Fibroblast of pulmonary artery (primary cell): ENCODE measurements at places on chromosomes 16 and 17.

DNA sequence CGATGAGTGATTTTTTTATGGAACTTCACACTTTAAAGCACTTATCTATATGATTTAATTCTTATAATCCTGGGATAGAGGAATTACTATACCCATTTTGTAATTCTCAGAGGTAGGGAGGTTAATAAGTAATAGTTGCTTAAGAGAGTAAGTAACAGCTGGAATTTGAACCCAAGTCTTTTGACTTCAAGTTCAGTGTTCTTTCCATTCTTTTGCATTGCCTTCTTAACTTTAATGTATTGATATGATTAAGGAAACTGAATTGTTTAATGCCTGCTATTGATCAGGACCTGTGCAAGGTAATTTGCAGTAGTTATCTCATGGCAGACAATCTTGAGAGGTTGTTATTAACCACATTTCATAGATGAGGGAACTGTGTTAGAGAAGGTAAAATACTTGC, 78.5 kb downstream of the TUBD1 start:
- no peak for DNase-seq

DNA sequence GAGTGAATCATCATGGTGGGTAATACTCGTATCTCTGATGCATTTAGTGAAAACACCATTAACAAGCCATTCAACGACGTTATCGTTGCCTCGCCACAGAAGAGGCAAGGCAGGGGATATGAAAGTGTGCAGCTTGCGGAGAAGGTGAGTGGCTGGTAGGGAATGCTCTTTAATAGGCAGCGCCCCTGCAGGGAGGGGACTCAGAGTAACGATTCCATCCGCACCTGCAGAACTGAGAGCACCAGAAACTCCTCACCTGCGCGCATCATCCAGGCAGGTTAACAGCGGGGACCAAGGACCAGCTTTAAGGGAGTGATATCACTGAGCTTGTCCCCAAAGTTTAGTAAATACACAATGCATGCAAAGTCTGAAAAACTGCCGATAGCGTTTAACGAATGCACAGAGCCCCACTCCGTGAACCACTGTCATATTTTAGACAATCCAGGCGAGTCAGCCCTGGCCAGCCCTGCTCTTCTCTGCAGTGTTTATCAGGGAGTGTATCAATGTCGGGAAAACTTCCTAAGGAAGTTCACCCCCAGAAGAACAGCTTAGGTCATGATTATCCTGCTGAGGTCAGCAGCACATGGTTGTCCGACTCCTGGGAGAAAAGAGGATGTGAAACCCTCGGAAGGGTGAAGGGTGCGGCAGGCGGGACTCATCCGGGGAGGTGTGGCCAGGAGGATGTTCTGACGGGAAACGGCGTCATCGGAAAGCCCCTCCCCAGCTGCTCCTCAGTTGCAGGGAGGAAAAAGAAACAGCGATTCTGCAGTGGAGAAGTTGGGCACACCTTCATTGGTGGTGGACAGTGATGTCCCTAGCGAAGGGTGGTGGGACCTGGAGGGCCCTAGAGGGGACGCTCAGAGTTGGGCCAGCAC, 68.5 kb upstream of the DNAH17 start:
- peak; percentile 59 for DNase-seq

DNA sequence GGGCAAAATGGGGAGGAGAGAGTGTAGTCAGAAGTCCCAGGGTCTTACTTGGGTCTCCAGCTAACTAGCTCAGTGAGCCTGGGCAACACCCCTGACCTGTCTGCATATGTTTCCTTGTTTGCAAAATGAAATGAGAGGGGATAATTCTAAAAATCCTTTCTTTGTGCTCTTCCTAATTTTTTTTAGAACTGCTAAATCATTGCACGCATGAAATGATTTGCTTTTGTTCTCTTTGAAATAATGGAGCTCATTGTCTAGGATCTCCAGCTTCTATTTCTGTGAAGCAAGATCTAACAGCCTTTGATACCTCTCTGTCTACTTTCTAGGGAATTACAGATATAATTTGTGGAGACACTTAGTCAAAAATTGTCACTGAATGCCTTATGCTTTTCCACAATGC, 181.3 kb downstream of the CDH13 start:
- no peak for DNase-seq

GRCh38 chr17:57487573-57487972, 231.2 kb downstream of the MSI2 start:
- DNase-seq, result no peak

- no peak for DNase-seq
Measured at GRCh38 chr17:45910667-45911066, 16.3 kb downstream of the MAPT start.

DNA sequence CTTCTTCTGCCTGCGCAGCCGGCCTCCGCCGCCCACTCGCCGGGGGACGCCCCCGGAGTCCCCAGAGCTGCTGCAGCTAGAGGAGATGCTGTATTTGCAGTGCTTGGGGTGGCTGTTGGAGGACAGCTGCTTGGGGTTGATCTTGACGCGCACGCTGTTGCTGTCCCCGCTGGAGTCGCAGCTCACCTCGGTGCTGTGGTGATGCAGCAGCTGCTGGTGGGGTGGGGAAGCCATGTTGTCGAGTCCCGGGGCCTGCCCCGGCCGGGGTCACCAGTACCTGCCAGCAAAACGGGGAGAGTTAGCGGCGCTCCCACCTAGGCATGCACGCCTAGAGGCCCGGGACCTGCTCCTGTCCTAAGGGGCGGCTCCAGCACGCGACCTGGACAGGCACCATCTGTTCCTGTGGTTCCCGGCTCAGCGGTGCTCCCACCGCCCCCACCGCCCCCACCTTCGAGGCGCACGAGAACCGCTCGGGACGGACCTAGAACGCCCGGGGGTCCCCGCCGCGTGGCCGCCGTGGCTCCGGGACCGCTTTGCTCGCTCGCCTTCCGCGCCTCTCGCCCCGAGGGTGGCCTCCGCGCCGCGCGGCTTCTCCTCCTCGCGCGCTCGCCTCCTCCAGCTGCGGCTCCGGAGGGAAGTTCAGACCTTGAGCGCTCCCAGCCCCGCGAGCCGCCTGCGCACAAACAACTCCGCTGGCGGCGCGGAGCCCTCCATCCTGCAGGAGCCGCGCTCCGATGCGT, 863 bp downstream of the ADCY9 start:
- peak; percentile 74 for DNase-seq

GRCh38 chr17:3645310-3645709, 8.8 kb downstream of the CTNS start:
- no peak for DNase-seq

DNA sequence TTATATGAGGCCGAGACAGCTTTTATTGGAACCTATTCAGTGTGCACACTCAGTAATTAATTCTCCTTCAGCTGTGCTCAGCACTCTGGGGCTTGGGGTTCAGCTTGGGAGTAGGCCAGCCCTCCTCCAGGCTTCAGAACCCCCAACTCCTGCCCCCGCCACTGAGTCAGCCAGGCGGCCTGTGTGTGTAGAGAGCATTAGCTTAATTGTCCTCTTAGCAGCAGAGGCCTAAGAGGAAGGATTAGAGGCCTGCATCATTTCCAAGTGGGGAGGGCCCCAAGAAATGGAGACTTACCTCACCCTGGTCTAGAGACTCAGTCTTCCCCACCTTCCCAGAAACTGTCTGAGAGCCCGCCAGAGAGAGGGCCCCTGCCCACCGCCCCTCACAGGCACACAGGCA, 772 bp downstream of the PRSS53 start:
- no peak for DNase-seq

- peak; percentile 49 for DNase-seq
Measured at GRCh38 chr17:49588726-49589576, 13.3 kb downstream of the NXPH3 start.

- no peak for DNase-seq
Measured at GRCh38 chr17:12296209-12296625, 275.5 kb downstream of the MAP2K4 start.

GRCh38 chr16:20851601-20852000, 45.3 kb downstream of the REXO5 start:
- peak; percentile 99 for DNase-seq

DNA sequence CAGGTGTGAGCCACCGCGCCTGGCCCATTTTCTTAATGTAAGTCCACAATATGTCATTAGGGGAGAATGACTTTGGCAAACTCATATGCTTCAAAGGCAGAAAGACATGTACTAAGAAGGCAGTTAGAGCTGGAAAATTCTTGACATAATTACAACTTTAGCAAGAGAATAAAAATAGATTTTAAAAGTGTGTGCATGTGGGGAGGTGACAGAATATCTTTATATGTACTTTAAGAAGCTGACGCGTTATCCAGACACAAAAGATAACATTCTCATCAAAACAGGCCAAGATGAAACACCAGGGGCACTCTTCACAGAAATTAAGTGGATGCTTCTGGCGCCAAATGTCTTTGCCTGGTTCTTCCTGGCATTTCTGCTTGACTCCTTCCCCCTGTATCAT, 28.2 kb downstream of the GJC1 start:
- DNase-seq, result no peak
